ENCODE measurements at places on chromosomes 4 and X.
A peak's percentile ranks its signal among the peaks of the same experiment; 100 is the strongest.

DNA sequence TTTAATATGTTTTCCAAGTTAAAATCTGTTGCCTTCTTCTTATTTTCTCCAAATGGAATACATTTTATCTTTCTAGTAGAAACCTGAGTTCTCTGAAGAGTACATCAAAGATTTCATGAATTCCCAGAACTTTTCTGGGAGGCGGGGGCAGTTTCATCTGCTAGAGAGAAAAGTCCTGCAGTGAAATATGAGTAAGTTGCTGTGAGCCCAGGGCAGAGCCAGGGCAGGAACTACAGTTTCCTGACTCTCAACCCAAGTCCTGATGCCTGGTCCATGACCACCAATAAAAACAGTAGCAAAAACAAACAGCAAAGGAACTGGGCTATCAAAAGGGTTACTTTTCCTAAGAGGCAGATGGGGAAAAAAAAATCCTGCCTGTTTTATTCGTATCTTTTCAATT, 239.4 kb upstream of the CTSO start:
- DNase-seq = no peak

- no peak for DNase-seq
Measured at GRCh38 chrX:17040711-17041110, 94.3 kb downstream of the REPS2 start.

DNA sequence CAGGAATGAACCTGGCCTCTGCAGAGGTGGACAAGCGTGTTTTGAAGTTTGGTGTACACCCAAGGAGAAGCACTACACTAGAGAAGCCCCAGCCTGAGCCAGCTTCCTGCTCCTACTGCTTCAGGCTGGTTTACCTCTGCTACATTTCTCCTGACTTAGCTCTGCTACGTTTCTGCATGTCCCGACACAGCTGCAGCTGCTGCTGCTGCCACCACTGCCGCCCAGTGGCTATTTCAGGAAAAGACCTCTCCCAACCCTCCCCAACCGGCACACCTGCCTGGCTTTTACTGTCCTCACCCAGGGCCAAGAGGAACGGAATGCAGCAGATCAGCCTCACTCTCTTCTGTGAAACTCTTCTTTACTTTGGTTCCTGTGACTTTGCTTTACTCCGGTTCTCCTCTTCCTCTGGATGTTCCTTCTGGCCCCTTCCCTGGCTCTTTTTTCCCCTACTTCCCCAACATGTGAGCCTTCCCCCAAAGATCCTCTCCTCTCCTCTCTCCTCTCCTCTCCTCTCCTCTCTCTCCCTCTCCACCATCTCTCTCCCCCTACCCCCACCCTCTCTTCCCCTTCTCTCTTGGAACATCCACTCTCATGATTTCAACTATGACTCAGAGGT, 3.1 kb upstream of the P2RY4 start:
- peak; percentile 38 for DNase-seq

DNA sequence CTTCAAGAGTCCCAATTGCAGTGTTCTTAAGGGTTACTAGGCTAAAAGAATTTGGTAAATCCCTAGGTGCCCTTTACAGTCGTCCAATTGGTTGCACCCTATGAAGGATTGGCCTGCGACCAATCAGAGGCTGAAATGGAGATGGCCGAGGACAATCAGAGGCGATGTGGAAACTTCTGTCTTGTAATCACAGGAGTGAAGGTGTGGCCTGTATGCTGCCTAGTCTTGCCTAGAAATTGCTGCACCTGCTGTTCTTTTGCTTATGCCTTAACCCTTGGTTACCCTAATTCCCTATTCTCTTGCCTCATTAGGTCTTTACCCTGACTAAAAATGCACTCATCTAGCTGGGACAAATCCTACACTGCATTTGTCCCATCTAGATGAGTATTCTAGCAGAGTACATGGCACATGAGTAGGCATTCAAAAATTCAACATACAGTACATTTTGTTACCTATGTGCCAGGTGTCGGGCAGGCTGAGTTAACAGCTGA, 1.0 kb upstream of the DCK start:
- no peak for DNase-seq

DNA sequence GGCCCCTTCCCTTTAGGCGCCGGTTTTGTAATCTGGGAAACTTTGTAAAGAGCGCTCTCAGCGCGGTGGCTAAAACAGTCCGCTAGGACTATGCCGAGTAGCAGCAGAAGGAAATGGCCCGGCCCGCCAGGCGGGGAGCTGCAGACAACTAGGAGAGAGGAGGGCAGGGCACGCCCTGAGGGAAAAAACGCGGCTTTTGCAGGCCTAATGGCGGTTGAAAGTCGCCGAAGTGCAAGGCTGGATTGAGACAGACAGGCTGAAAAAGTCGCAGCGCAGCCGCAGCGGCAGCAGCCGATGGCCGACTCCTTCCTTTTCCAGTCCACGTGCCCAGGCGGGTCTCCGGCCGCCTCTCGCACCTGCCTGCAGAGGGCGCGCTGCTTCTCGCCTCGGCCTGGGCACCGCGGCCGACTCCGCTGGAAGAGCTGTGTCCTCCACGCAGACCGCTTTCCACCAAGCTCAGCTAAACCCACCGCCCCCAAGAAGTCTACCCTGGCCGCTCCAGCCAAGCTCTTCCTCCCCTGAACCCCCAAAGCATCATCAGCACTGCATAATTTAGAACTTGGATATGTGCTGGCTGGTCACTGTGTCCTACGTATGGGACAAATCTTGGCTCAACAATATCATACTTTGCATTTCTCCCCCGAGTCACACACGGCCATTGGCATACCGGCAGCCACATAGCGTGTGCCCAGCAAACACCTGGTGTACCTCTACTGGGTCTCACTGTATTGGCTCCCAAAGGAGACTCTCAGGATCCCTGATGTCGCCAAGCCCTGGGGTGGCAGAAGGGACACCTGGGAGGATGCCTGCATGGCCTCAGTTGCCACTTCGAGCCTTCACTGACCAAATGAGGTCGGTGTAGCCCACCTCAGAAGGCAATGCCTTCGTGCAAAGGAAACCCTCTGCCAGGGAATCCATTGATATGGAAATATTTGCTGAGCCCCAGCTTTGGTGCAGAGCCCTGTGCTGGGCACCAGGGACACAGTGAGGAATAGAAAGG, 14.5 kb downstream of the SLC25A5 start:
- no peak for DNase-seq

DNA sequence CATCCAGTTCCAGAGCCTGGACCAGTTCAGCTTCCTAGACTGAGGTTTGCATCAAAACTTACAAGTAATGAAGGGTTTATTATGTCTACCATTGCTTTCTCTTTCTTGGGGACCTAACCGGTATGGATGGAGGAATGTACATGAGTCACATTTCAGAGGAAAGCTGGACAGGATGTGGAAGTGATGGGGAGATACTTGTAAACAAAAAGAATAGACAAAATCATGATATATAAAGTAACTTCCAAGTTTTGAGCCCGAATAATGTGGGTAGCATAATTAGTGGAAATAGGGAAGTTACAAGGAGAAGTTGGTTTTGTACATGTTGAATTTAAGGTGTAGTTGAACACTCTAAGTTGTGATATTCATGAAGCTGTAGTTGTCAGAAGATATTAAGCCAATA, 15.0 kb downstream of the FNIP2 start:
- DNase-seq = no peak

GRCh38 chr4:82403725-82404124, 26.5 kb downstream of the HNRNPDL start:
- DNase-seq = no peak

GRCh38 chr4:45280121-45280520, 553.8 kb upstream of the GNPDA2 start:
- DNase-seq = no peak

DNA sequence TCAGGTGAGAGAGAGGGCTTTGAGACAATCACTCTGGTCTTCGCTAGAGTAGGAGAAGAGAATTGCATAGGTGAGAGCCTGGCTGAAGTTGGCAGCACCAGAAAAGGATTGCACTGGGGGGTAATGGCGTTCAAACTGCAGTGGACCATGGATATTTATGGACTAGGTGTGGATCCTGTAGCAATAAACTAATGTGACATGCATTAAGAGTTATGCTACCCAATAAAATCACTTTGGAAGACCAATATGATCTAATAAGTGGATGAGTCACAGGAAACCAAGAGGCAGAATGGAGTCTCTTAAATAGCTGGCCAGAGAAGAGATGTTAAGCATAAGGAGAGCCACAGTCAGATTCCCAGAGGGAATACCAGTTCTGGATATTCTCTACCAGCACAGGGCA, 259.8 kb downstream of the FBXO8 start:
- DNase-seq = no peak

DNA sequence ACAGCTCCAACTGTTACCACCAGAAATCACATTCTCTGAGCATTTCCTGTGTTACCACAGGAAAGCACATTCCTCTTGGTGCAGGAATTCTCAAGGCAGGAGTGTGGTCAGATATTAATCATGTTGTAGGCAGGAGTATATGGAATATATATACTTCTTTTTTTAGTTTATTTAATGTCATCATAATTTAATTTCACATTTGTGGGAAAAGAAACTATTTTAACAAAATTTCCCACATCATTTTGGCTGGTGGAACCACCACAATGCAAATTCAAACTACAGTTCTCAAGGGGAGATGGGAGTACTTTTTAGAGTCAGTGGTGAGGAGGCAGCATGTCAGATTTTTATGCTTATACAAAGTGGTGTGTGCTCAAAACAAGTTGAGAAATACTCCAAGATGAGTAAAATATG, 139.0 kb downstream of the ATP10D start:
- DNase-seq = no peak

DNA sequence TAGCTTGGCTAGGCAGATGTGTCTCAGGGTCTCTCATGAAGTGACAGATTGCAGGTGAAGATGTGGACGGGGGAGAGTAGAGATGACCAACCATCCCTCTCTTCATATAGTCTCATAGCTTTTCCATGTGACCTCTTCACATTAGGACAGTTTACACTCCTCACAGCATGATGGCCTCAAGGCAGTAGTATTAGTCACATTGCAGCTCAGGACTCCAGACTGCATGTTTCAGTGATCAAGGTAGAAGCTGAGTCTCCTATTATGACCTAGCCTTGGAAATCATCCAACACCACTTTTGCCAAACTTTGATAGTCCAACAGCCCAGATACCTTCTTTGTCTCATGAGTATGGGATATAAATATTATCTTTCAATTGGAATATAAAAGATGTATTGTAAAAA, 147.7 kb downstream of the GASK1B start:
- no peak for DNase-seq

- DNase-seq = no peak
Measured at GRCh38 chrX:39577985-39578869, 519.5 kb downstream of the BCOR start.

- no peak for DNase-seq
Measured at GRCh38 chrX:31547416-31547815, 475.6 kb upstream of the FTHL17 start.

Measured in HuH-7.5 (cell line).